ENCODE measurements at places on chromosomes 16 and 17. TPM values are rescaled to one million over a fixed set of nuclear protein-coding genes. Genes with fewer than 3 reads are reported as not detected.
A peak's percentile ranks its signal among the peaks of the same experiment; 100 is the strongest.

DNA sequence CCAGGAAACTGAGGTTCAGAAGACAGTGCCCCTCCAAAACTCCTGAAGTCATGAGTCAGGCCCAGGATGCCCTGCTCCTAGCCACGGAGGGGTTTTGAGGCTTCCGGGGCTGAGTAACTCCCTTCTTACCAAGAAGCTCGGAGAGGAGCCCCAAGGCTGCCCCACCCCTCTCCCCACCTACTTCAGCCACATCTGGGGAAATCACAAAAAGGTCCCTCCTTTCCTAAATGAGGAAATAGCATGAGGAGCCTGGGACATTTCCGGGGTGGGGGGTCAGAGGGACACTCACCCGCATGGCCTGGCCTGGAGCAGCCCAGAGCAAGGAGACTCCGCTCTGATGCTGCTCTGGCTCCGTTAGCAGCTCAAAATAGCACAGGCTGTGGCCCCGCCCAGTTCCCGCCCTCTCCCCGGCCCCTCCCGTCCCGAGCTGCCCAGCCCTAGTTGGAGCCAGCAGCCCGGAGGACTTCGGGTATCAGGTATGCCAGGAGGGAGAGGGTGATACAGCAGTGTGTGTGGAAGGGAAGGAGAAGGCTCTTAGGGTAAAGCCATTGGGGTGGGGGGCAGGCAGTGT lies 40.1 kb downstream of the MYO18A start:
- peaks cover 24% of the 10 kb centered on the region for H3K4me1 ChIP-seq
- H3K4me3 ChIP-seq: peak overlapping the region; percentile 18
- H3K27me3 ChIP-seq: no peaks in the 10 kb centered on the region
- peaks cover 2% of the 10 kb centered on the region for H3K36me3 ChIP-seq
- DNase-seq: no peak

The WNK4 gene
- 1.7 TPM for total RNA-seq

The CACNA1G gene
- 26.1 TPM for total RNA-seq

The CCL23 gene
- not detected for total RNA-seq

GRCh38 chr16:88380619-88381018 lies 2.1 kb upstream of the ZNF469 start:
- peaks cover 19% of the 10 kb centered on the region for H3K27me3 ChIP-seq
- no peak overlapping the region for H3K4me3 ChIP-seq
- no peaks in the 10 kb centered on the region for H3K36me3 ChIP-seq
- DNase-seq: no peak
- peaks cover 8% of the 10 kb centered on the region for H3K4me1 ChIP-seq

DNA sequence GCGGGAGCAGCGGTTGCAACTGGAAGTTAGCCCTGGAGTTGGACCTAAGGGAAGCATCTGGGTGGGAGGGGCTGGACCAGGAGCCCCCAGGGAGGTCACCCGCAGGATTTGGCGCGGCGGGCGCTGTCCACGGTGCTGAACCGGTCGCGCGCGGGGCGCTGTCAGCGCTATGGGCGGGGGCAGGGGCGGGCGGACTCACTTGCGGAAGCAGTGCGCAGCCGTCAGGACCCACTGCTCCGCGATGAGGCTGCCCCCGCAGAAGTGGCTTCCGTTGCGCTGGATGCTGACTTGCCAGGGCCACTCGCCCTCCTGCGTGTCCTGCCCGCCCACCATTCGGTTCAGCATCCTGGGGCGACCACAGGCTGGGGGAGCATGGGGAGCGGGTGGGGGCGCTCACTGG lies 4.5 kb downstream of the PRSS27 start:
- peak; percentile 73 for DNase-seq
- H3K36me3 ChIP-seq: no peaks in the 10 kb centered on the region
- H3K4me3 ChIP-seq: no peak overlapping the region
- H3K27me3 ChIP-seq: peaks cover 11% of the 10 kb centered on the region

- no peak overlapping the region for H3K27ac ChIP-seq
- no peak for DNase-seq
- no peak overlapping the region for H3K4me3 ChIP-seq
- no peaks in the 10 kb centered on the region for H3K36me3 ChIP-seq
These were observed 67.6 kb upstream of the RBBP6 start for GRCh38 chr16:24471561-24472350.

DNA sequence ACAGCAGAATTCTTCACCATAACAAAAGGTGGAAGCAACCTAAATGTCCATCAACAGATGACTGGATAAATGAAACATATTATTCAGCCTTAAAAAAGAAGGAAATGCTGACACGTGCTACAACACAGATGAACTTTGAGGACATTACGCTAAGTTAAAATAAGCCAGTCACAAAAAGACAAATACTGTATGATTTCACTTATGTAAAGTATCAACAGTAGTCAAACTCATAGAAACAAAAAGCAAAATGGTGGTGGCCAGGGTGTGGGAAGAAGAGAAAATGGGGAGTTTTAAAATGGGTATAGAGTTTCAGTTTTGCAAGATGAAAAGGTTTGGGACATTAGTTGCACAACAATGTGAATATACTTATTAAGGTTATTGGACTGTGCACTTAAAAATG lies 49.8 kb upstream of the MTMR4 start:
- DNase-seq: no peak
- peaks cover 7% of the 10 kb centered on the region for H3K27me3 ChIP-seq
- H3K36me3 ChIP-seq: no peaks in the 10 kb centered on the region

DNA sequence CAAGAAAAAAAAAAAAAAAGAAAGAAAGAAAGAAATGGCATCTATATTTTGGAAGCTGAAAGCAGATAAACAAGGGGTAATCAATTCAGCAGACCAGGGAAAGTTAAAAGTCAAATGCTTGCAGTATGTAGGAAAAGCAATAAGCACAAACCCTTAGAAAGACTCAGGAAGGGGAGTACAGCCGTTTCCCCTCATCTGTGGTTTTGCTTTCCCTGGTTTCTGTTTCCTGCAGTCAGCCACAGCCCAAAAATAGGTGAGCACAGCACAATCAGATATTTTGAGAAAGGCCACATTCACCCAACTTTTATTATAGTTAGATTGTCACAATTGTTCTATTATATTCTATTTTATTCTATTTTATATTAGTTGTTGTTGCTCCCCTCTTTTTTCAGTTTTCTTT lies 14.4 kb upstream of the ALOX12 start:
- DNase-seq: no peak
- no peaks in the 10 kb centered on the region for H3K4me1 ChIP-seq
- H3K36me3 ChIP-seq: no peaks in the 10 kb centered on the region
- no peak overlapping the region for H3K27ac ChIP-seq
- no peak overlapping the region for H3K4me3 ChIP-seq

- peaks cover 2% of the 10 kb centered on the region for H3K27me3 ChIP-seq
- peak; percentile 54 for DNase-seq
- no peaks in the 10 kb centered on the region for H3K36me3 ChIP-seq
- no peak overlapping the region for H3K4me3 ChIP-seq
These were observed 58.3 kb downstream of the SPACA3 start for GRCh38 chr17:33049781-33050414.

The OR1A1 gene
- not detected for total RNA-seq

DNA sequence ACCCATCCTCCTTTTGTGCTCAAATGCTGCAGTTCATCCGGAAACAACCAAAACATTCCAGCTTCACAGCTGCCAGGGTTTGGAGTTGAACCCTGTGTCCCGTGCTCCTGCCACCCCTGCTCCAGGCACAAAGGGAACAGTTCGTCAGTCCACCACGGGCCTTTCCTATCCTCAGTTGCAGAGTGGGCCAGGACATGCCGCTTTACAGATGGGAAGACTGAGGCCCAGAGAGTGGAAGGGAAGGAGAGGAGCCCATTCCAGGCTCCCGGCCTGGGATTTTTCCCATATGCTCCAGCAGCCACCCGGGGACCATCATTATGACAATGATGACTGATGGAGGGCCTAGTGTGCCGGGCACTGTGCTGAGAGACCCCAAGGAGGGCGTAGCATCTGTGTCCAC lies 27.6 kb downstream of the RAI1 start:
- DNase-seq: no peak
- H3K4me1 ChIP-seq: peaks cover 66% of the 10 kb centered on the region
- no peaks in the 10 kb centered on the region for H3K27me3 ChIP-seq

The MT1M gene
- total RNA-seq: not detected

The TNFRSF13B gene
- total RNA-seq: not detected

The HSBP1 gene
- 137 TPM for total RNA-seq

- no peaks in the 10 kb centered on the region for H3K36me3 ChIP-seq
- DNase-seq: no peak
- peaks cover 3% of the 10 kb centered on the region for H3K4me1 ChIP-seq
- H3K4me3 ChIP-seq: no peak overlapping the region
These were observed 55.4 kb downstream of the JPH3 start for GRCh38 chr16:87657621-87658192.

DNA sequence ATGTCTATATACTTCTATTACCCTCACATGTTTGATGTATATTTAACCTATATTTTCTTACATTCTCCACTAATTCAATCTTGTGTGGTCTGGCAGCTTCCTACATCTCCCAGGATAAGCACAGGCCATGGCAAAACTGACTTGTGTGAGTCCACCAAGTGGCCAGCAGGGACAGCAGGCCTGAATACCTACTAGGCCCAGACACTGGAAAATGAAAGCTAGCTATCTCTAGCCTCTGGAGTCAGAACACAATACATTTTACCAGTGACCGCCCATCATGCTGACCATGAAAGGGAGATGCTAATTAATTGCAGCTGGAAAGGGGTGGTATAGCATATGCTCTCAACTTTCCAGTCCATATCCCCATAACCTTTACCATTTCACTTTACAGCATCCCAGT lies 132.3 kb downstream of the PCTP start:
- H3K27ac ChIP-seq: no peak overlapping the region
- no peaks in the 10 kb centered on the region for H3K36me3 ChIP-seq
- no peaks in the 10 kb centered on the region for H3K4me1 ChIP-seq
- DNase-seq: no peak
- peaks cover 10% of the 10 kb centered on the region for H3K27me3 ChIP-seq

The ABI3 gene
- total RNA-seq: 0.51 TPM

- peaks cover 44% of the 10 kb centered on the region for H3K4me1 ChIP-seq
- H3K4me3 ChIP-seq: no peak overlapping the region
- no peak for DNase-seq
- H3K27me3 ChIP-seq: no peaks in the 10 kb centered on the region
These were observed 862 bp upstream of the GDE1 start for GRCh38 chr16:19522760-19523159.

The MYH1 gene
- not detected for total RNA-seq

The WFIKKN1 gene
- total RNA-seq: 0.84 TPM

DNA sequence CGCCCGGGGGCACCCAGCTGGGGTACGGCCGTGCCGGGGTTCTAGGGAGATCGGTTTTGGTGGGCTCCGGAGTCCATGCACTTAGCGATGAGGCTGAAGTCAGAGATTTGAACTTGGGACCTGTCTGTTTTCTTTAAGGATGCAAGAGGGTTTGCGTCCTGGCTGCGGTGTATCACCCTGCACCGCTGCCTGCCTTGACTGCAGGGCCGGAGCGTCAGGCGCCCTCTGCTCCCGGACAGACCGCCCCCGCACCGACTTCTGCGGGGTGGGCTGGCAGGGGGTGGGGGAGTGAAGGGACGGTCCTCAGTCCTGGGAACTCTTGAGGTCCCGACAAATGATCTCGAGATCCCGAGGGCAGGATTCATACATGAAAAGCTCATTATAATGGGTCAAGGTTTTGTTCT lies 701 bp downstream of the PDP2 start:
- H3K36me3 ChIP-seq: peaks cover 12% of the 10 kb centered on the region
- peaks cover 19% of the 10 kb centered on the region for H3K4me1 ChIP-seq
- H3K27ac ChIP-seq: no peak overlapping the region
- H3K27me3 ChIP-seq: no peaks in the 10 kb centered on the region
- peak overlapping the region; percentile 99 for H3K4me3 ChIP-seq

- H3K27me3 ChIP-seq: peaks cover 47% of the 10 kb centered on the region
- no peak for DNase-seq
- no peak overlapping the region for H3K27ac ChIP-seq
- peaks cover 9% of the 10 kb centered on the region for H3K4me1 ChIP-seq
- no peak overlapping the region for H3K4me3 ChIP-seq
- H3K36me3 ChIP-seq: no peaks in the 10 kb centered on the region
These were observed 113.2 kb downstream of the PRKCB start for GRCh38 chr16:23948949-23949411.

The RNU2-1 gene
- 7,362 TPM for total RNA-seq

The GP2 gene
- not detected for total RNA-seq

The NUPR1 gene
- 12.3 TPM for total RNA-seq

DNA sequence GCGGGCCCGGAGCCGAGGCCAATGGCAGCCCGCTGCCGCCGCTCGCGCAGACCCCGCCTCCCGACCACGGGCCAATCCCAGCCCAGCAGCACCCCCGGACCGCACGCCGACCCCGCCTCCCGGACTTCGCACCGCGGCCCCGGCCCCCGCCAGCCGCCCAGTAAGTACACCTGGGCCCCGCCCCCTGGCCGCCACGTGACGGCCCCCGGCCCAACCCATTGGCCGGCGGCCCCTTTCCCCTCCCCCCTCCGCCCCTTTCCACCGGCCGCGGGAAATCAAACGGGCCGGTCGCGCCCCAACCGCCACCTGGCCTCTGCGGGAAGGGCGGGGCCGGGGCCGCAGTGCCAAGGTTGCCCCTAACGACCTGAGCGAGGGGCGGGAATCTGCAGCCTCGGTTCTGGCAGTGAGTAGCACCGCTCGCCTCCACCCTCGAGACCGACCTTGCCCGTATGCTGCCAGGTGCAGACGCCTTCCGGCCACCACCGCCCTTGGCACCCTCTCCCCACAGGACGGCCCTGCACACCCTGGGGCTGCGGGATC lies at the start of gene YBX2:
TSS of gene YBX2 (minus strand) at position 26 of the 540 bp plus-strand sequence. CDS start 139 bp downstream, outside the sequence.
- no peak within 1 kb of the TSS for H3K27ac ChIP-seq
- peaks cover 71% of the 10 kb centered on the region for H3K27me3 ChIP-seq
- peak; percentile 65 for DNase-seq
- no peaks in the 10 kb centered on the region for H3K36me3 ChIP-seq
- H3K4me1 ChIP-seq: peaks cover 25% of the 10 kb centered on the region
- H3K4me3 ChIP-seq: peak within 1 kb of the TSS; percentile 60

DNA sequence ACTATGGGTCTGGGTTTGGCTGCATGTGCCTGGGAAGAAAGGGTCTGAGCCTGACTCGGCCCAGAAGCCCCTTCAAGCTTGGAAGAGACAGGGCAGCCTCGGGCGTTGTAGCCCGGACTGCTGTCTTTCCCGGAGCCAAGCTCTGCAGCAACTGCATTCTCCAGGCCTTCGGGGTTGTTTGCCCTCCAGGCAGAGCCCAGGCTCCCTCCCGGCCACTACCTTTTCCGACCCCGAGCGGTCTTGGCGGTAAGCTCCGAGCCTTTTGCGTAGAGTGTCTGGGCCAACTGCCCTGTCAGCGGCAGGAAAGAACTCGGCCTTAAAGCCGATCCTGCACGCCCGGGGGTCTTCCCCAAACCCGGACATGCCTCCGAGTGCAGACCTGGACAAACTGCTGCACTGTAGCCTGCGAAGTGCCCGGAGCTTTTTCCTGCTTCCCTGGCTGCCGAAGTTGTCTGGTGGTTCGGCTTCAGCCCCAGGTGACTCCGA lies 1.3 kb downstream of the LHX1 start:
- H3K27me3 ChIP-seq: peaks cover 100% of the 10 kb centered on the region
- H3K4me1 ChIP-seq: peaks cover 46% of the 10 kb centered on the region
- H3K27ac ChIP-seq: no peak overlapping the region
- no peaks in the 10 kb centered on the region for H3K36me3 ChIP-seq
